HFFc6 (cell line): ENCODE measurements at places on chromosomes 2 and 18. TPM values are rescaled to one million over a fixed set of nuclear protein-coding genes. Genes with fewer than 3 reads are reported as not detected.

DNA sequence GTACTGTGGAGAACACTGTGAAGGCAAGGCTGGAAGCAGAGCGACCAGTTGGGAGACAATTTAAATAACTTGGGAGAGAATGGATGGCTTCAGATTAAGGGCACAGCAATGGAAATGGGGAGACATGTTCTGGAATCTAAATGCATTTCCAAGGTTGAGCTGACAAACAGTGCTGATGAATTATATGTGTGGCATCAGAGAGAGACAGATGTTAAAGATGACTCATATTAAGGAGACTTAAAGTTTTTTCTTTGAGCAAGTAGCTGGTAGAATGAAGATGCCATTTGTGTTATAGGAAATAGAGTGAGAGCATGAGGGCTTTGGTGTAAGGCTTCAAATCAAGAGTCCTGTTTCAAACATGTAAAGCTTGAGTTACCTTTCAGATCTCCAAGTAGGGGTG is 441.8 kb downstream of the SETBP1 start:
- no peak for DNase-seq

CNDP1 gene
- not detected in 3 replicates for total RNA-seq

DNA sequence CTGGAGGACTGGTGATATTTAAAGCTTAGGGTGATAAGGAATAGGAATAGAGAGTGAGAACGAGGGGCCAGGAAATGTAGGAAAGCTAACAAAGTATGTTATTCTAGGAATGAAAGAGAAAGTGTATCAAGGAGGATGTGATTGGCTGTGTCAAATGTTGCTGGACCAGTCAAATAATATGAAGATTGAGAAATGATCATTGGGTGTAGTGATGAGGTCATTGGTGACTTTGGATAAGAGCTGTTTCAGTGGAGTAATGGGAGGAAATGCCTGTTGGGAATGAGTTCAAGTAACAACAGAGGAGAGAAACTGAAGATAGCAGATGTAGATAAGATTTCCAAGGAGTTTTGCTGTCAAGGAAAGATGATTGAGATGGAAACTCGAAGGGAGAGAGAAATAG is 74.4 kb downstream of the UBE2E3 start:
- no peak for DNase-seq

GRCh38 chr2:84897773-84898172 is 7.7 kb upstream of the TMSB10 start:
- no peak for DNase-seq

STK11IP gene
- total RNA-seq, result 16.1 to 19.3 TPM (median 18.0 TPM) in 3 replicates

DNA sequence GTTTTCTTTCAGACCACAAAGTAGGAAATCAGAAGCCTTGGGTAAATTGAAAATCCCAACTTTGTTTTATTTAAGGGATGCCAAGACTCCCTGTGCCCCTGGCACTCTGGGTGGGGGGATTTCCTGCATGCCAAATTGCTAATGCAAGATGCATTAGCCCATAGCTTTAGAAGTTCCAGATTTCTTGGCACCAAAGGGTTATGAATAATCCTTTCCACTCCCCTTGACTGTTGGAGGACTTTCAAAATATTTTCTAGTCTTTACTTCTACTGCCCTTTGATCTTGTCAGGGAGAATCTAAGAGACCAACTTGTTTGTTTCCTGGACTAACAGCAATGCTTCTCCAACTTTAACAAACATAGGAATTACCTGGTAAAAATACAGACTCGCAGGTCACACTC is 81.8 kb upstream of the TGIF1 start:
- DNase-seq, result peak; percentile 47

DNA sequence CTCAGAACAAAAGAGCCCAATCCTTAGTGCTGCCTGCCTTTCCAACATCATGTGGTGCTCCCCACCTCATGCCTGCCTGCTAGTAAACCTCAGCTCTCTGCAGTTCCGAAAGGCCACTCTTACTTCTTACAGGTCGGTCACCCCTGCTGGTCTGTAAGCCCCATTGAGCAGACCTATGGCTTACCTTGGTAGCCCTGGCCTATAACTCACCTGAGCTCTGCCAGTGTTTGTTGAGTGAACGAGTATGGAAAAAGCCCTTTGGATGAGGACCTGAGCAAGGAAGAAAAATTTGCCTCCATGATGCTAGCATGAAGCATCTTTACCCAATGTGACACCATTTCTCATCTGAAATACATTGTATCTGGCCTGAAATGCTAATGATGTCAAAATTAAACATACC is 83.3 kb downstream of the LIPG start:
- no peak for DNase-seq

- peak; percentile 84 for DNase-seq
These were observed 294.5 kb downstream of the PRKCE start for GRCh38 chr2:45946023-45946422.

- DNase-seq, result no peak
These were observed 1009.9 kb upstream of the CNTNAP5 start for GRCh38 chr2:123015186-123015585.

- no peak for DNase-seq
These were observed 61.7 kb downstream of the LYPD1 start for GRCh38 chr2:132608311-132608710.

- no peak for DNase-seq
These were observed 34.5 kb upstream of the L3MBTL4 start for GRCh38 chr18:6449213-6449612.

GRCh38 chr2:215702116-215702902 is 266.4 kb upstream of the FN1 start:
- no peak for DNase-seq

KDM3A gene
- 21.1 to 24.0 TPM (median 23.8 TPM) in 3 replicates for total RNA-seq

DNA sequence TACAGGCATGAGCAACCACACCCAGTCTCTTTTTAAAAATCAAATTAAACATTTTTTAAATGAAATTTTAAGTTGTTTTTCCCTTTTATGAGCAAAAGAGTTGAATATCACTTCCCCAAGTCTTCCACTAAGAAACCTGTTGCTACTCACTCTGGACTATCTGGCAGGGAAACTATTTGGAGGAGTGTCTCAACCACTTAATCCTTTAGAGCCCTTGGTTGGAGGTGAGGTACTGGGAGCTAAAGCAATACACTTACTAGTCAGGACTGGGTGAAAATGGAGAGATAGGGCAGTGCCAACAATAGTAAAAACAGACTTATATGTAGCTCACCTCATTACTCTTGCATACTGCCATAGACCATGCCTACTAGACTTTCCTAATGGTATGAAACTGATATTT is 135.5 kb downstream of the RND3 start:
- no peak for DNase-seq

DNA sequence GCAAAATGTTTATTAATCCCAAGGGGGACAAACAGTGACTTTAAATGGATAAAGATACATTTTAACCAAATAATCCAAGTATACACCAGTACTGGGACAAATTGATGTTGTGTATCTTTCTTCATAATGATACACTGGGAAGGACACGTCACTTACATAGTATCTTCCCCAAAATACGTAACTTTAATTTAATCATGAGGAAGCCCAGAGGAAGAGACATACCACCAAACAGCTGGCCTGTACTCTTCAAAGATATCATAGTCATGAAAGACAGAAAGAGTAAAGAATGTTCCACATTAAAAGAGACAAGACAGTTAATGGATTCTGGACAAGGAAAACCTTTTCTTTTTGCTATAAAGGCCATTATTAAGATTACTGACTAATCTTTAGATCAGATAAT is 37.1 kb downstream of the AGFG1 start:
- DNase-seq, result no peak

DNA sequence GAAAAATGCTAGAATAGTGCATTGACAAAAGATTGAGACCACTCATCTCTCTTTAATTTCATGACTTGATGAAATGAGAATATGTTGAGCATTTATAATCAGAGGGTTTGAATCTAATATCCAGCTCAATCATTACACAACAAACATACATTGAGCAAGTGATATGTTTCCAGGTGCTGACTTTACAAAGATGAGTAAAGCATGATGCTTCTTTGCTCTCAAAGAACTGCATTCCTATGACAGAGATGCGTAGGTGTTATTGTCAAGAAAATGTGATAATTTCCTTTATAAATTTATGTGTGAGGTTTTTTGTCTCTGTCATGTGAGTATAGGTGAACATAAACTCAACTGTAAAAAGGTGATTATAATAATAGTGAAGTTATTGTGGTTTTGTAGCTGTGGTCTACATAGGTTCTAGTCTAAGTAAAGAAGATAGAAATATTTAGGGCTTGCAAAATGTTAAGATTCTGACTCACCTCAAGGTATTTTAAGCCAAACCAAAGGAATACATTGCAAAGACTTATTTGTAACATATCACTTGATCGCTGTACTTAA is 389.8 kb downstream of the GALNT13 start:
- DNase-seq, result no peak

CERKL gene
- not detected in 3 replicates for total RNA-seq

DNA sequence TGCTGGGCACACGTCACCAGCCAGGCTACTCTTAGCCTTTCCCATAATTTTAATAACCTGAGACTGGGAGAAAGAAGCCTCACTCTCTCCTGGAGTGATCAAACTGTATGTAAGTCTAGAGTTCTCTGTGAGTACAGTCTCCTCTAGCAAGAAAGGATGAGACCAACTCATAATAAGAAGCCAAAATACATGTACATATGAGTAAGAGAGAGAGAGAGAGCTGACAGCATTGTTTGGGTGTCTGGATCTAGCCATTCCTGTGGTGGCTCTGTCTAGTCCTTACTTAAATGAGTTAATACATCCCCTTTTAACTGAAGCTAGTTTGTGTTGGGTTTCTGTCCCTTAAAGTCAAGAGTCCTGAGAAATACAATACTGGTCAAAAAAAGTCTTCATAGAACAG is 26.0 kb upstream of the ANXA4 start:
- peak; percentile 45 for DNase-seq

FMNL2 gene
- total RNA-seq, result 13.0 to 19.2 TPM (median 15.6 TPM) in 3 replicates

MAIP1 gene
- total RNA-seq, result 19.9 to 21.1 TPM (median 20.9 TPM) in 3 replicates

DNA sequence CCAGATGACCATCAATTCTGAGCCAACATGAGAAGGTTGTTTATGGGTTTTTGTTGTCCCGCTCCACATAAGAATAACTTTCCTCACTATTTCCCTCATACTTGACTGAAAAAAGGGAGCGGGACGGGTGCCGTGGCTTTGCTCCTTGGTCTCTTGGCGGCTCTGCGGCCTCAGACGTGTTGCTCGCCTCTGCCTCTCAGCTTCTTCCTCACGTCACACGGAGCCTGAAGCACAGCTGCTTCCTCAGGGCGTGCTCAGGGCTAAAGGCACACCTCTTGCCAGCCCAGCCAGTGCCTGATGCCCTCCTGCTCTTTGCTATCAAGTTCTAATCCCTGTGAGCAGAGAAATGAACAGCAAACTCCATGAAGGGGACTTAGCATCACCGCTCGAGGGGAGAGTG is 17.9 kb upstream of the ID2 start:
- no peak for DNase-seq

GRCh38 chr18:32366586-32367538 is 103.8 kb downstream of the GAREM1 start:
- no peak for DNase-seq

GRCh38 chr18:48848641-48849143 is 102.1 kb downstream of the SMAD7 start:
- no peak for DNase-seq

GRCh38 chr2:220143336-220143735 is 515.9 kb downstream of the SLC4A3 start:
- peak; percentile 80 for DNase-seq

GRCh38 chr2:203463266-203463678 is 71.8 kb downstream of the RAPH1 start:
- DNase-seq, result no peak

DNA sequence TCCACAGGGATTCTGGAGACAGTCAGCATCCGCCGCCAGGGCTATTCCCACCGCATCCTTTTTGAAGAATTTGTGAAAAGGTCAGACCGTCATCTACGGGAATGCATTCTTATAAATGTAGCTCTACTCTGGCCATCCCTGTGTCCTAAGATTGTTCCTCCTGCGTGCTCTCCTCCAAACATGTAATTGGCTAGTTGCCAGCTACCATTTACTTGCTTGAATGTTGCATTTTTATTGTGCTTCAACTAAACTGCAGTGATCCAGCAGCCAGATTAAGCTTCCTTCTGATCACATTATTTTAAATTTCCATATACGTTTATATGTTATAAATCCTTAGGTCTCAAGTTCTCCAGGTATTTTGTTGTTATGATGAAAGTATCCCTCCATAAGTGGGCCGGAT is 248.5 kb upstream of the SP5 start:
- DNase-seq, result no peak
